H4 (cell line): ENCODE measurements at places on chromosomes 16 and 17.
A peak's percentile ranks its signal among the peaks of the same experiment; 100 is the strongest.

DNA sequence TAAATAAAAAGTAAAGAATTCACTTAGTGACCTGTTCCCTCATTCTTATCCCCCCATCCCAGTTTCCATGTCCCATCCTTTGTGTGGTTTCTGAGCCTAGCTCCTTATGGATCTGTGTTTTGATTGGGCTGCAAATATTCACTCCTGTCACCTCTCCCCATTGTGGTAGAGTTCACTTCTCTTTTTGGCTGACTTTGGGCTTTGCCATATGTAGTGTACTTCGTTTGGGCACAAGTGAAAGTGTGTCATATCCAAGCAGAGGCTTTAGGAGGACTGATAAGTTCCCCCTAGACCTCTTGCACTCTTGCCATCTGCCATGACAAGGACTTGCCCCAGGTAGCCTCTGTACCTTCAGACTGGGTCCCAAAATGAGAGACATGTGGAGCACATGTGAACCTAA, 13.0 kb upstream of the DHRS7B start:
- no peak for DNase-seq

- no peak for DNase-seq
Measured at GRCh38 chr17:75752802-75753513, 12.0 kb downstream of the GALK1 start.

DNA sequence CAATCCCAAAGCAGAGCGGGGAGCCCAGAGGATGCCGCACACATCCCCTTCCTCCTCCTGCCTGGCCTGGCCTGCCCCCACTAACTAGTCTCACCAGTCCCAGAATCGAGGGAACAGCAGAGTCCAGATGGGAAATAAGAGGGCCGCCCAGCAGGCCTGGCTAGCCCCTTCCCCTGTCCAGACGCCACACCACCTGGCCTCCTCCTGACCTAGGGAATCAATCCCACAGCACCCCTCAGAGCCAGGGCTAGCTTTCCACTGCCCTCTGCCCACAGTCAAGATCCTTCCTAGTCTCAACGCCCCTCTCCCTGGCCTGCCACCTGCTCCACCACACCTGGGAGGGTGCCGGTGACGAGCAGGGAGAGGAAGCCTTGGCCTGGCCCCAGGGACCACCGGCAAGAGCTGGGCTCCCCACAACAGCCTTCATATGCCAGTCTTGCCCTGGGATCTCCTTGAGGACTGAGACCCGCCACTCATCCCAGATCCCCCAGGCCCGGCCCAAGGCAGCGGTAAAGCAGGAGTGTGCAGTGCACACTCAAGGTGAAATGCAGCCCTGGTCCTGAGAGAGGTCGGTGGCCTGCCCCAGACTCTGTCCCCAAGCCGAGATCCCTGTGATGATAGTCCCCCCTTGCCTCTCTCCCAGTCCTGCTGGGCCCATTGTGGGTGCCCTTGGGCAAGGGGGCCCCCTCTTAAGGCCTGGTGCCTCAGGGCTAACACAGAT, 27.9 kb downstream of the KATNB1 start:
- no peak for DNase-seq

DNA sequence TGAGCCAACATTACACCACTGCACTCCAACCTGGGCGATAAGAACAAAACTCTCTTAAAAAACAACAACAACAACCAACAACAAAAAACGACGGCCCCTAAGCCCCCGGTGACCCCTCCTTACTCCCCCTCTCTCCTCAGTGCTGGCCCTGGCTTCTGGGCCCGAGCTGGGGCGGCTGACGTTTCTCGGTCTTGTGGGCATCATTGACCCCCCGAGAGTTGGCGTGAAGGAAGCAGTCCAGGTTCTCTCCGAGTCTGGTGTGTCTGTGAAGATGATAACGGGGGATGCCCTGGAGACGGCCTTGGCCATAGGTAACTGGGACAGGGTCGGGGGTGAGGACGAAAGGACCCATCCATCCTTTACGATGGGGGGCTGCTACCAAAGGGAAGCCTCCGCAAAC, 52.7 kb downstream of the MEAK7 start:
- no peak for DNase-seq

- DNase-seq: no peak
Measured at GRCh38 chr17:44932787-44933097, 14.8 kb downstream of the KIF18B start.

GRCh38 chr17:30238003-30238344, 2.5 kb upstream of the SLC6A4 start:
- DNase-seq: no peak

DNA sequence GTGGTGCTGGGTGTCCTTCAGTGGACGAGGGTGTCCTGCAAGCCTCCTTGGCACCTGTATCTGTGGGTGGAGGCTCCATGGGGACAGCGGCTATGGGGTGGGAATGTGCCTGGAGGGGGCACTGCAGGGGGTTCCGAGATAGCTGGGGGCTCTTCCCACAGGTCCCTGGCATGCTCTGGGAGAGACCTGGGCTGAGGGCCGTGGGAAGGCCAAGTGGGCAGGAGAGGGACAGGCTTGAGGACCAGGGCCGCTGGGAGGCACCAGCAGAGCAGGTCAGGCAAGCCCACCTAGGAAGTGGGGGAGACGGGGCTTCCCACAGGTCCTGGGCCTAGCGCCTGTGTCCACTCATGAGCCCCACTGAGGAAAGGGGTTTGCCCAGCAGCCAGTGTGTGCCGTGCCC, 9.7 kb downstream of the LRRC75A start:
- DNase-seq: no peak

GRCh38 chr16:68369168-68369567, 58.3 kb downstream of the PRMT7 start:
- no peak for DNase-seq

- DNase-seq: no peak
Measured at GRCh38 chr17:69551212-69552010, 136.9 kb downstream of the MAP2K6 start.

DNA sequence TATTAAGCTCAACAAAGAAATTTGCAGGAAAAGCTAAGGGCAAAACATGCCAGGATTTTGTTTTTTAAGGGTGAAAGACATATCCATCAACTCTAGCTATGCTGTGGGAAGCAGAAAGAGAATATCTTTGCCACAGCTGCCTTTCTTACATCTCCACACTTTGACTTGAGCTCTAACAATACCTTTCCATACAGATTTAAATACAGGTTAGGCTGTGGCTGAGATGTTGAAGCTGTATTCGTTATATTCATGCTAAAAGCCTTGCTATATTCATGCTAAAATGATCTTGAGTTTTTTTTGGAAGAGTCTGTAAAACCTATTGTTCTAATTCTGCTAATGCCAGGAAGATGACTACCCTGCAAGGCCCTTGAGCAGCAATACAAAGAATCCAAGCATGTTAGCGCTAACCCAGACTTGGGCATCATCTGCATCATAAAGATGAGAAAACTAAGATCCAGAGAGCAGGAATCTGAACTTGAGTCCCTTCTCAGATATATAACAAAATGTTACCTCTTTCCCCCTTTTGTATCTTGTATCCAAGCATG, 204.8 kb upstream of the C17orf78 start:
- no peak for DNase-seq

GRCh38 chr17:17111401-17112393, 69.4 kb downstream of the MPRIP start:
- no peak for DNase-seq

DNA sequence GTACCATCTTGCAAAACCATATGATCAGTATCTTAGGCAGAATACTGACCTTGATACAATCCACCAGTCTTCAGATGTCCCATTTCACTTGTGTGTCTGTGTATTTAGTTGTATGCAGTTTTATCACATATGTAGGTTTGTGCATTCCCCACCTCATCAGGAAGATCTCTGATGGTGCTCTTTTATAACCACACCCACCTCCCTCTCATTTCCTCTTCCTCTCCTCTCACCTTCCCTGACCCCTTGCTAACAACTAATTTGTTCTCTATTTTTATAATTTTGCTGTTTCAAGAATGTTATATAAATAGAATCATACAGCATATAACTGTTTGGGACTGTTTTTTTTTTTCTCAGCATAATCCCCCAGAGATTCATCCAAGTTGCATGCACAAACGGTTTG, 52.0 kb upstream of the ACSM2B start:
- no peak for DNase-seq

GRCh38 chr16:15770512-15770911, 86.3 kb downstream of the MYH11 start:
- DNase-seq: no peak

- DNase-seq: no peak
Measured at GRCh38 chr16:661184-661821, 6.6 kb upstream of the RHOT2 start.

DNA sequence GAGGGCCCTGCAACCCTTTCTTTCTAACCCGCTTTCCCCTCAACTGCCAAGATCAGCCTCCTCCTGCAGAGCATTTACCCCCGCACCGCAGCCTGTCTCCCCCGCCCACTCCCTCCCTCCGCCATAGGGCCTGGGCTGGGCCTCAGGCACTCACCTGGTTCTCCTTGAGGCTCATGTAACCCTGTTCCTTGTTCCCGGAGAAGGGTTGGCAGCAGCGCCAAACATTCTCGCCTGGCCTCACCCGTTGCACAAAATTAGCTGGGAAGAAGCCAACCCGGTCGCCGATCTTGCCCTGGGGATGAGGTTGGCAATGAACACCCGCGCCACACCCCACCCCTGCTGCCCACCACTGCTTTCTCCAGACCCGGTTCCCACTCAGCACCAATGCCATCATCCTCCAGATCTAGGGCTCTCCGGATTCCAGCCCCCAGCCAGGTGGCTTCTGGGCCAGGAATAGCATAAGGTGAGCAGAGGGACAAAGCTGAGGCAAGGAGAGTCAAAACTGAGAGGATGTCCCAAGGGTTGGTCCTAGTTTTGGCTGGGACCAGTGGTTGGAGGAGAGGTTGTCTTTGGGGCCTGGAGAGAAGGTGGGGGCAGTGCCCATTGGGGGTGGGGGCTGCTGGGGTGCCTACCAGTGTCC, 12.8 kb downstream of the STAC2 start:
- no peak for DNase-seq

DNA sequence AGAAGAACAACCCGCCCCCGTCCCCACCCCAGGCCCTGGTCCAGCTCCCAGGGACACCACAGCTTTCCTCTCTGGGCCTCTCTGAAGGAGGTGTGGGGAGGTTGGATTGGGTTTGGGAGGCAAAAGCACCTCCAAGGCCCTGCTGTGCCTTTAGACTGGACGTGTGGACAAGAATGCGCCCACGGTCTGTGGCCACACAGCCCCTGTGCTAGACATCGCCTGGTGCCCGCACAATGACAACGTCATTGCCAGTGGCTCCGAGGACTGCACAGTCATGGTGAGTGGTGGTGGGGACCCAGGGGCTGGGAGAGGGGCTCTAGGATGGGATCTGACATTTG, 3.0 kb downstream of the CORO1A start:
- no peak for DNase-seq

- DNase-seq: no peak
Measured at GRCh38 chr16:50685462-50686063, 4.5 kb upstream of the SNX20 start.

DNA sequence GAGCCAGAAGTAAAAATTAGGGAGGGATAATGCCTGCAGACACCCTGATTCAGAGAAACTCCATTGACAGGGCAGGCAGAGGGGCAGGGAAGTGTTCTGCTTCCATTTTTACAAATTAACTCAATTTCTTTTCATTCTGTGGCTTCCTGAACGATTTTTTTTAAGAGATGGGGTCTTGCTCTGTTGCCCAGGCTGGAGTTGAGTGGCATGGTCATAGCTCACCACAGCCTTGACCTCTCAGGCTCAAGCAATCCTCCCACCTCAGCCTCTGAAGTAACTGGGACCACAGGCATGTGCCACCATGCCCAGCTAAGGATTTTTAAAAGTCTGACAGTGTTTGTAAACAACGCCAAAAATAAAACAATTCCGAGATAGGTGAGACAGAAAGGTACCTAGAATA, 99.8 kb downstream of the SMG6 start:
- DNase-seq: no peak

DNA sequence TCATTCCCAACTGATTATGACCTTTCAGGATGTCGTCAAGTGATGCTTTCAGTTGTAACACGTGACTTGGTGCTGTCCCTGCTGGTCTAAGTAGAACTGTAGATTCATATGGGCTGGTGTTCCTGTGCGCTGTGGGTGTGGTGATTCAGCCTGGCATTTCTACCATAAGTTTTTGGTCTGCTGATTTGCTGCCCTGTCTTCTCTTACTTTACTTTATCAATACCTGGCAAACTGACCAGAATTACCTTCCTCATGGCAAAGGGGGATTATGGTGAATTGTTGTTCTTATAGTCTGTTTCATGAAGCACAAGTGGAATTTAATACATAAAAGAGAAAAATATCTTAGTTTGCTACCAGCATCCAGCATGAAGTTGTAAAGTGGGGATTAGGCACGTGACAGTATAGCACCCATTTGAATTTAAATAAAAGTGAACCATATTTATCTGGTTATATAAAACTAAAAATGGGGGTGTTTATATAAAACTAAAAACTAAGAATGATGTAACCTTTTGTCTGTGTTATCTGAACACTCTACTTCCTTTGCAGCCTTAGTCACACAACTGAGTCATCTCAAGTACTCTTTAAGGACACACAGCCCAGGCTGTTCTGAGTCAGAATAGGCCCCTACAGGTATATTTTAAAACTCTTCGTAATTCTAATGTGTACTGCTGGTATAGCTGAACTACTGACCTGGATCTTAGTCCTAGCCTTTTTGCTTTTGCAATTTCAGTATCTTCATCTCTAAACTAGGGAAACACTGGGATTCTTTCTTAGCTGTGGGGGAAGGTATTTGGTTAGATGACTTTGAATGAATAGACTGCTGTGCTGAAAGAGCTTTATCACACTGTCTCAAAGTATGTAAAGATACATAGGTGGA, 28.3 kb downstream of the TTC19 start:
- peak; percentile 88 for DNase-seq

DNA sequence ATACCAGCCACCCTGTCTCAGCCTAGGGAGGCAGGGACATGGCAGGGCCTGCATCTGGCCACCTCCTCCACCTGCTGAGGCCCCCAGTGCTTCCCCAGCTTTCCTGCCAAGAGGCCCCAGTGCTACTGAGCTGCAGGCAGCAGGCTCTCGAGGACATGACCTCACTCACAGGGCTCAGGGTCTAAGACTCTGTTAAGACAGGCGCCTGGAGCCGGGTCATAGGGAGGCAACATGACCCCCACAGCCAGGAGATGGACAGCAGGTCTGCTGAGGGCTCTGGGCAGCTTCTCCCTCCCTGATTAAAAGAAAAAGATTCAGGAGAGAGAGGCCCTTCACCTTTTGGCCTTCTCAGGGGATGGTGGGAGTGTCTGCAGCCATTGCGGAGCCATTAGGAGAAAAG, 23.2 kb upstream of the FASN start:
- no peak for DNase-seq

GRCh38 chr17:28511858-28512461, 5.8 kb downstream of the FOXN1 start:
- DNase-seq: no peak

GRCh38 chr17:81813371-81813684, 9.4 kb downstream of the GCGR start:
- DNase-seq: no peak

- no peak for DNase-seq
Measured at GRCh38 chr17:29699283-29699682, 76.6 kb upstream of the CORO6 start.
